ENCODE measurements at places on chromosomes 2 and 18. TPM values are rescaled to one million over a fixed set of nuclear protein-coding genes. Genes with fewer than 3 reads are reported as not detected.

GRCh38 chr2:235082578-235083338, 130.9 kb downstream of the SH3BP4 start:
- no peak for DNase-seq

DNA sequence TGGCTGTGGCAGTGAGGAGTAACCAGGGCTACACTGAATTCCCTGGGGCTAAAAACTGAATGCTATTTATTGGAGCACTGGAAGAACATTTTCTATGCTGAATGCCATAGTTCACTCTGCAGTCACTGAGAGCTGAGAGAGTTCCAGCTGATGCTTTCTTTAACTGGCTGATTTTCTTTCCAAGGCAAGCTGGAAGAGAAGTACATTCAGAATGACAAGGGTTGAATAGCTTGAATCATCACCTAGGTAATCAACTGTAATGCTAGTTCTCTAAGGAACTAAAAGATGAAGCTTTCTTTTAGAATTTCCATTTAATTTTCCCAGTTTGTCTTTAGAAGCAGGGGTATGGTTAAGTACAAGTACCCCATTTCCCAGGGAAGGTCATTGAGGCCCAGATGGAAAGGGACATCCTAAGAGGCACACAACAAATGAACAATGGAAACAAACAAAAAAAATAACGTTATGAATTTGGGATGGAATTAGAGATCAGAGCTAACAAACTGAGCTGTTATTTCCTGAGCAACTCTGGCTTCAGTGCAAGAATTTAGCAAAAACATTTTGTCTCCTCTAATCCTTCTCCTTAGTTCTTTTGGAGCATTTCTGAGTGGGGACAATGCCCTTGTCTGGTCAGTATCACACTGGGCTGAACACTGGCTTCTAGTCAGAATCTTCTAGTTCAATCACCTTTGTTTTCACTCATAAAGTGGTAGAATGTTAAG, 132.8 kb upstream of the REG3A start:
- DNase-seq, result no peak

Gene NEU2
- not detected for total RNA-seq

DNA sequence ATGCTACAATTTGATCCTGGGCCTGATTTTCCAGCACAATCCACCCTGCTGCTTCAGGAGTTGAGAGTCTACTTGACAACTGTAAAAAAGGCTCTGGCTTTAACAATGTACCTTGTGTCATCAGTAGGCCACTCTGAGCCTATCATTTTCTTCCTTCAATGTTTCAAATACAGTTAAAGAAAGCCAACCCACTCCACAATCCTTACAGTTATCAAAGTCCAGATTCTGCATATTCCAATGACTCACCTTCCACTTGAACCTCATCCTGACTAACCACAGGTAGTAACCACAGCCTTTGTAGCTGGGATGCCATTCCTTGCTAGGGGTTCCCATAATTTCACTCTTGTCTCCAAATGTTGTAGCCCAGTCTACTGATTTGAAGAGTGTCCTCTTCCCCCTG, 35.5 kb upstream of the AQP4 start:
- no peak for DNase-seq

DNA sequence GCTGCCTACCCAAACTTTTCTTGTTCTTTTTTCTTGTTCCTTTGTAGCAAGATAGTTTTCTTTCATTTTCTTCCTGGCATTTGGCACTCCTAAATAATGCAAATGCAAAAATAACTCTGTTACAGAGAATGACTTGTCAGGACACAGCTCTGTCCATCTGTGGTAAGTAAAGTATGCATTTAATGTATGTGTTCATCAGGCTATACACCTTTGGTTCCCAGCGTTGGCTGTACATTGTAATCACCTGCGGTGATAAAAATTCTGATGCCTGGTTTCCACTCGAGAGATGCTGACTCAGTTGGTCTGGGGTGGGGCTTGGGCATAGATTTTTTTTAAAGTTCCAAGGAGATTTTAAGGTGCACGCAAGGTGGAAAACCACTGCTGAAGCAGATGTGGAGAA, at the start of gene SERPINB13:
Gene SERPINB13, plus strand, starts transcription at position 378 of the 400 bp plus-strand sequence. CDS start 1,325 bp downstream, outside the sequence.
- no peak for DNase-seq

Gene RTP5
- total RNA-seq, result not detected

Gene PDE6D
- total RNA-seq, result 43.6 TPM

GRCh38 chr2:66080127-66080526, 354.8 kb upstream of the MEIS1 start:
- DNase-seq, result no peak

DNA sequence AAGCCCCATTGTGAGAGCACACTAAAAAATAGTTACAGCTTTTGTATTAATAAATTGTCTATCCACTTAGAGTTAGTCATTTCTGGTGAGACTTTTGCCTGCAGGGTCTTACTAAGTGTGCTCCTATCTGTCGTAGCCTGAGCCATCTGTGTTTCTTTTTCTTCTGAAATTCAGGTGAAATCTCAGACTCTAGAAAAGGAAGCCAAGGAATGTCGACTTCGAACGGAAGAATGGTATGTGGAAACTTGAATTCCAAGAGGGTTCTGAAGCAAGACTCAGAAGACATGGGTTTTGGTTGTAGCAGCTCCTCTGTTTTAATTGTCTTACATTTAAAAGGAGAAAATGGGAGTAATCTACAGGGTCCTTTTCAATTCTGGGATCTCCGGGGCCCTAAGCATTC, 70.0 kb upstream of the STON1 start:
- DNase-seq, result no peak
